Psoas muscle (tissue), 8 donors: ENCODE measurements at places on chromosomes 4 and X. TPM values are rescaled to one million over a fixed set of nuclear protein-coding genes. Genes with fewer than 3 reads are reported as not detected.

The MAP3K15 gene
- not detected for total RNA-seq

The NPY1R gene
- 1.2 TPM for total RNA-seq

The TRAPPC11 gene
- total RNA-seq, result 24.3 TPM

The GLUD2 gene
- total RNA-seq, result 0.54 TPM

The FANCB gene
- 0.22 TPM for total RNA-seq

The ALB gene
- total RNA-seq, result 5.9 TPM

The CTAG2 gene
- not detected for total RNA-seq

The ANXA10 gene
- not detected for total RNA-seq

The CXorf49B gene
- not detected for total RNA-seq

The DCAF16 gene
- 10.4 TPM for total RNA-seq

The PLRG1 gene
- total RNA-seq, result 43.0 TPM

The CT45A2 gene
- total RNA-seq, result not detected

The MTMR8 gene
- 0.25 TPM for total RNA-seq

The TBC1D19 gene
- total RNA-seq, result 3.1 TPM
